ENCODE measurements at places on chromosomes 3 and 15.

DNA sequence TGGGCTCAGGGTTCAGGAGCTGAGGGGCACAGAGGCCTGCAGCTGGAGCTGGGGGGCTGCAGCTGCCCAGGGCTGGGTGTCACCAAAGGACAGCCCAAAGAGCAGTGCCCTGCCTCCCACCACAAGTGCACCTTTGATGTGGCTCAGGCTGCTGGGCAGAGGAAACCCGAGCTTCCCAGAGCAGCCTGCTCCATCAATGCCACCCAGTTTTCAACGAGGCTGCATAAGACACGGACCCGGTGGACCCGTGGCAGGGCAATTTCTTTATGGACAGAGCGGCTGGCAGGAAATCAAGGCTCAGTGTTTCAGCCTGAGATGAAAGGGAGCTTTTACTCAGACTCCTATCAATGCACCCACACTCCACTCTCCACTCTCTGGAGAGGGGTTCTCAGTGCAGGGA is 18.7 kb downstream of the SEMA5B start:
- DNase-seq = no peak

GRCh38 chr3:27714146-27714526 is 8.0 kb downstream of the EOMES start:
- no peak for DNase-seq

- DNase-seq = no peak
These were observed 30.3 kb upstream of the CCNB2 start for GRCh38 chr15:59074607-59075006.

GRCh38 chr3:22373182-22373581 is 622.2 kb upstream of the ZNF385D start:
- DNase-seq = no peak

DNA sequence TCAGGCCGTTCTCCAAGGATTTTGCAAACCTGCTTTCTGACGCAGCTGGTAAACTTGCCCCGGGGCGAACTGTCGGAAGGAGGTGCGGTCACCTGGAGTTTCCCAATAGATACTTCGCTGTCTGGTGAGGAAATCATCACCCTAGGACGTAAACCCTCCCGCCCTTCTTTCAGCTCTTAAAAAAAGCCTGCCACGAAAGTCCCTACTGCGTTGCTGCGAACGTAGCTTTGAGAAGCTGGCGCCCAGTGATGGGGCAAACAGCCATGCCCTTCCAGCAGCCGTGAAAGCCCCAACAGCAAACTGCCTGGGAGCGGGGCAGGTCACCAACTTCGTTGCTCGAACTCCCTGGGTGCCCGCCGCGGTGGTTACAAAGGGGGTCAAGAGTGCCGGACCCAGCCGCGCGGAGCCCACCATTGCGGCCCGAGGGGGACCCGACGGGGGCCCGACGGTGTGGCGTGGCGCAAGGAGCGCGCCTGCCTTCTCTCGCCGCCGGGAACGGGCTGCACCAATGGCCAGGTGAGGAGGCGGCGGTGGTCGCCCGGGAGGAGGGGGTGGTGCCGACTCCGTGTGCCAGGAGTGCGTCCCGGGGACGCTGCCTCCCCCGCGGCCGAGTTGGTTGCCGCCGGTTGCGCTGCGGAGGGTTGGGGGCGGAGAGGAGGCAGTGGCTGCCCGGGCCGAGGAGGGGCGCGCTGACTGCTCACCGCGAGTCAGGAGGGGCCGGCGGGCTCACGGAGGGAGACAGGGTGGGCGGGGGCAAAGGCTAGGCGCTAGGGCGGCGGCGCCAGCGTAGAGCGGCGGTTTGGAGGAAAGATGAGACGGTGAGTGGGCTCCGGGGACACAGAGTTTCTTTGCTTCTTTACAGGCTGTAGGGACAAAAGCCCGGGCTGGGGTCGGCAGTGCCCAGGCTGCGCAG is at the start of gene PHLDB2:
Gene PHLDB2, plus strand, starts transcription at position 205 of the 913 bp plus-strand sequence. CDS start 24,813 bp downstream, outside the sequence.
- no peak for DNase-seq

DNA sequence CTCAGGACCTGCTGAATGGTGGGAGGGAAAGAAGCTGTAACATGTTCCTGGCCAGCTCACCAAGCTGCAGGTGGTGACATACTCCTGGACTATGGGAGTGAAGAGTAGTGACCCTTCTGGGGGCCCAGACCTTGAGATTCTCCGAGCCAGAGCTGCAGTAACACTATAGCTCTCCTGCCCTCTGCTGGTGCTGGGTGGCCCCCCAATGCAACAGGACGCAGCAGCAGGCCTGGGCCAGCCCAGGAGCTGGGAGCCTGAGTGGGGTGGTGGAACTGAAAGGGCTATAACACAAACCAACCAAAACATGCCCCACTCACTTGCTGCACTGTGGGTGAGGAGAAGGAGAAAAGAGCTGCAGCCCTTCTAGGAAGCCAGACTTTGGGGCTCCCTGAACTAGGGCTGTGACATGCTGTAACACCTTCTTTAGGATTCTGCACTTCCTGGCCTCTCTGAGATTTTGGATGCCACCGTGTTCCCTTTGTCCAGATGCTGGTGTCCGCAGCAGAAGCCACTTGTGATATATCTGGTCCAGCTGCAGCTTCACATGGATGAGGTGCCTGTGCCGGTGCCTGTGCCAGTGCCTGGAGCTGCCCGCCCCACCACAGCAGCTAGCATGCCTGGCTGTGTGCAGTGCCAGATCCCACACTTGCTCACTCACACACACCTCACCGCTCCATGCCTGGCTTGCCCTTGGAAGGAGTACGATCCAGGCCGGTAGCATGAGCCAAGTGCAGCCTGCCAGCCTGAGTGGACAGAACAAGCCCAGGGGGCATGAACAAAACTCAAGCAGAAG is 636.8 kb upstream of the KCNMB2 start:
- no peak for DNase-seq

- no peak for DNase-seq
These were observed 5.2 kb downstream of the CDV3 start for GRCh38 chr3:133578548-133579191.

DNA sequence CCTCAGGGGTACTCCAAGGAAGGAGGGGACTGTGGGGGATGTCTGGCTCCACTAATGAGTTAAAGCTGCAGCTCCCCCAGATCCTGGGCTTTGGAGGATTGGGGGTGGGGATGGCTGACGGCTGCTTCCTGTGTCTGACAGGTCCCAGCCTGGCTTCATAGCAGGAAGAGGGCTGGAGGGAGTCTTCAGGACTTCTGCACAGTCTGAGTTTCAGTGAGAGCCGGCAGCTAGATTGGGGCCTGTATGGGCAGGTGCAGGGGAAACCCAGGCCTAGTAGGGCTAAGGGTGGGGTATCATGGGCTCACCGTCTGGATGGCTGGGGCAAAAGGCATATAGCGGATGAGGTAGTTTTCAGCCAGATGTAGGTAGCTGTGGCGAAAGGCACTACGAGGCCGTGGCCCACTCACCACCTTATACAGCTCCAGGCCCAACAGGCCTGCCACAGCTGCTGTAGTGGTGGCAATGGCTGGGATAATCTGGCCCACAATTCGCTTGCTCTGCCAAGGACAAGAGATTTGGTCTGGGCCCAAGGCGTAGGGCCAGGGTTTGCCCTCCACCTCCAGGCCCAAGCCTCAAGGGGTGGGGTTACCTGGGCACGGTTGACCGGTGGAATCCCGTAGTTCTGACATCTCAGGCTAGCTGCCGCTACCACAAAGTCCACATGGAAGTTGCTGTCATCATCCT is 4.5 kb downstream of the INKA1 start:
- no peak for DNase-seq

DNA sequence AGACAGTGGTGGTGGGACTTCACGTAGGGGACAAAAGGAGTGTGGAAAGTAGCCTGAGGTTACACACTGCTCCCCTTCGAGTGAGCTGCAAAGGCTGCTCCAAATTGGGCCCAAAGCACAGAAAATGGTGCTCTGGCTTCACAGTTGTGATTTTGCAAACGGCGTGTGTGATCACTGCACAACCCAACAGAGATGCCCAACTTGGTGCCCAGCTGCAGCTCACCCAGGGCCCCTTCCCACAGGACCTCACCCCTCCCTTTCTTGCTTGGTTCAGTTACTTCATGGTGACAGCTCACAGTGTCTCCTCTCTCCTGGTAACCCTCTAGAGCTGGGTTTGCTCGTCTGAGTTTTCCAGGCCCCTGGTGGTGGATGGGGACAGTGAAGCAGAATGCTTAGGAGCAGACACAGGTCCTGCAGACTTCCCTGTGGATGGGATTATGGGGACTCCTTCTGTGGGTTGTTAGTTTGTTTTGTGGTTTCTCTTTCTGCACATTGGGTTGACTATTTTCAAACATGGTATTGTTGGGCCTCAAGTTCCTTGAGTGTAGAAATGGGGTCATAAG is 98.3 kb downstream of the TOP2B start:
- DNase-seq = no peak

DNA sequence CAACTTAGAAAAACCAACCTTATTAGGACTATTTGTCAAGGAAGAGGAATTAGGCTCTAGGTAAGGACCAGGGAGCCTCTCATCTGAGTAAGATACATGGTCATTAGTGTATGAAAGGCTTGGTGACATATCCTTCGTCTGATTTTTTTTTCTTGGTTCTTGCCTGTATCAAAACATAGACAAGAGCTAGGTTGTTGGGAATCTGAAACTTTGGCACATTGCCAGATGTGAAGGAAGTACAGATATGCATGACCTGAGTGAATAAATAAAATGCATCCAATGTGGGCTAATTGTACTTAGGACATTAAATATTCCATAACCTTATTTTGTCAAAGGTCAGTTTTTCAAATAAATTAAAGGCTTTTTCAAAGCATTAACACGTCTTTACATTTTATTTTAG is 151.8 kb downstream of the SYNPR start:
- no peak for DNase-seq

DNA sequence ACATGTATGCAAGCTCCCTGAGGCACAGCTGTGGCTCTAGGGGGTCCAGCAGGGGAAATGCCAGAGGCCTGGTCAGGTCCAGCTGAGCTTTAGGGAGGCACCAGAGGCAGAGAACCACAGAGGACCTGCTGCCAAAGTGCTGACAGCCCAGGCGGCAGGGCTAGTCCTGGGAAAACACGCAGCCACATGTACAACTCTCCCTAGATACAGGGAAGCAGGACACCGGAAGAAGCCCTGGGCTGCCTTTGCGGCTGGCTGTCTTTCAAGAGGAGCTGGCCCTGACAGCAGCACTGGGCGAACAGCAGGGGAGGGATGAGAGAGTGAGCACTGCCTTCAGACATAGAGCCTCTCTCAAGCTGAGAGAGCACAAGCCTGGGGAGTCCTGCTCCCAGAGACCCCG is 40.7 kb downstream of the RFT1 start:
- no peak for DNase-seq

GRCh38 chr3:115325539-115325938 is 178.5 kb upstream of the ZBTB20 start:
- DNase-seq = no peak

DNA sequence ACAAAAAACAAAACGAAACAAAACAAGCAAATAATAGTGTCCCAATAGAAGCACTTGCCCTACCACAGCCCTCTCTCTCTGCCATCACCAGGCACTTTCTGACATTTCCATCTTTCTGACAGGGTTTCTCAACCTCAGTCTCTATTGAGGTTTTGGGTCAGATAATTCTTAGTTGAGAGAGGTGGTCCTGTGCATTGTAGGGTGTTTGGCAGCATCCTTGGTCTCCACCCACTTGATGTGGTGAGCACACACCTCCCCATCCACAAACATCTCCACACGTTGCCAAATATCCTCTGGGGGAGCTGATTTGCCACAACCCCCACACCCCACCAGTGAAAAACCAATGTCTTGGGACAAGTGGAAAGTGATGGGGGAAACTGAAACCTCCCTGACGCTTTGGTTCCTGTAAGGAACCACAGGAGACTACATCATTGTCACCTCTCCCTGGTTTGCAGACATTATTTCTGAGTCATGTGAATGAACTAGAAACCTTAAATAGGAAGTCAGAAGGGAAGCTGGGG is 733.7 kb upstream of the CFAP20DC start:
- DNase-seq = no peak
